ENCODE measurements at places on chromosomes 13 and 19.
A peak's percentile ranks its signal among the peaks of the same experiment; 100 is the strongest.

GRCh38 chr19:13172346-13173138 is 22.3 kb downstream of the IER2 start:
- DNase-seq, result peak; percentile 89

DNA sequence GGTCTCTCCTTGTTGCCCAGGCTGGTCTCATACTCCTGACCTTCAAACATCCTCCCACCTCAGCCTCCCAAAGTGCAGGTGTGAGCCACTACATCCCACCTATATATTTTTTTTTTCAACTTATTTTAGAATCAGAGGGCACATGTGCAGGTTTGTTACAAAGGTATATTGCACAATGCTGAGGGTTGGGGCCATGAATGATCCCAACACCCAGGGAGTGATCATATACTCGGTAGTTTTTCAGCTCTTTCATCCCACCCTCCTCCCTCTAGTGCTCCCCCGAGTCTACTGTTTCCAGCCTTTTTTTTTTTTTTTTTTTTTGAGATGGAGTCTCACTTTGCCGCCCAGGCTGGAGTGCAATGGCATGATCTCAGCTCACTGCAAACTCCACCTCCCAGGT is 38.4 kb upstream of the ADGRE1 start:
- DNase-seq, result no peak

GRCh38 chr13:74443631-74444030 is 309.4 kb upstream of the KLF12 start:
- DNase-seq, result no peak

GRCh38 chr19:45771311-45771933 is 2.4 kb upstream of the SIX5 start:
- DNase-seq, result no peak

- no peak for DNase-seq
These were observed 24.3 kb downstream of the DZIP1 start for GRCh38 chr13:95620030-95620824.

DNA sequence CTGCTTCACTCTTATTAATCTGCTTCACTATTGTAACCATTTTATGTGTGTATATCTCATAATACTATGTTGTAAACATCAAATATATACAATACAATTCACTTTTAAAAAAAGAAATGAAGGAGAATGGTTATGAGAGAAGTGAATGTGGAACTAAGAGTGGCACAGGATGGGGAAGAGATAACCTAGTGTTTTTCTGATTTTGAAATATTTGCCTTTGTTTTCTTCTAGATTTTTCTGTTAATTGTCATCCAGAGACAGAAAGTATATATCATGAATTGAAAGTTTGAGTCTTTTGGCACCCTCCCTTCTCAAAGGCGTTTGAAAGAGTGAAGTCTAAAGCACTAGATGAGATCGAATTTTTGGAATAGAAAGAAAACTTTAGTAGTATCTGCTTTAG is 2.8 kb downstream of the DNAJC3 start:
- DNase-seq, result no peak

GRCh38 chr13:94858856-94859255 is 146.5 kb upstream of the SOX21 start:
- DNase-seq, result no peak

DNA sequence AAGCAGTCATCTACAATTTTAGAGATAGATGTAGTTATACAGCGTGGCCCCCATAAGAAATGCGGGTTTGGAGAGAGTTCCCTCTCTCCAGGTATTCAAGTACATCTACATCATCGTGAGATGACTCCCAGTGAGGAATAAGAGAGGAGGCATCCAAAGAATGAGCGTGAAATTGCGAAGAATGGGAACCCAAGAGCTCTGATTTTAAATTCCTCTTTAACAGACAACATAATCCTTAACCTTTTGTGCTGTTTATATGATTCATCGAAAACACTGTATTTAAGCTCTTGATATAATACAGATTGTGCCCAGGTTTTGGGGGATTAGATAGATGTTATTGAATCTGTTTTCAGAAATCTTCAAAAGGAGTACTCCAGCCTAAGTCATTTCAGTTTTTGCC is 161.5 kb downstream of the COG6 start:
- no peak for DNase-seq

- no peak for DNase-seq
These were observed 37.5 kb upstream of the VSTM2B start for GRCh38 chr19:29488316-29488715.

DNA sequence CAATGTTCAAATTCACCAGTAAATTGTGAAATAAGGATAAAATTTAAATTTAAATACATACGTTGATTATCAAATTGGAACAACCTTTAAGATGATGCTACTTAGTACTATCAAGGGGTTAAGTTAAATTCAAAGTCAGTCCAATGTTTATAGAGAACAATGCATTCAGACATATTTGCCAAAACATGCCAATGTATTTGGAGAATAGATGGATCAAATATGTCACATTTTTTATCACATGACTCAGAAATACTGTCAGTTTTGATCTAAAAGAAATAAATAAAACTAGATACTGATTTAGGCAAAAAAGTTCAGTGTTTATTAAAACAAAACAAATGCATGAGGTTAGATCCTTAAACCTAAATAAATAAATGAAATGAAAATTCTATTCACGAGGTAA is 281.2 kb downstream of the SLITRK5 start:
- no peak for DNase-seq

- no peak for DNase-seq
These were observed 492.9 kb downstream of the PCDH20 start for GRCh38 chr13:60922576-60923231.

DNA sequence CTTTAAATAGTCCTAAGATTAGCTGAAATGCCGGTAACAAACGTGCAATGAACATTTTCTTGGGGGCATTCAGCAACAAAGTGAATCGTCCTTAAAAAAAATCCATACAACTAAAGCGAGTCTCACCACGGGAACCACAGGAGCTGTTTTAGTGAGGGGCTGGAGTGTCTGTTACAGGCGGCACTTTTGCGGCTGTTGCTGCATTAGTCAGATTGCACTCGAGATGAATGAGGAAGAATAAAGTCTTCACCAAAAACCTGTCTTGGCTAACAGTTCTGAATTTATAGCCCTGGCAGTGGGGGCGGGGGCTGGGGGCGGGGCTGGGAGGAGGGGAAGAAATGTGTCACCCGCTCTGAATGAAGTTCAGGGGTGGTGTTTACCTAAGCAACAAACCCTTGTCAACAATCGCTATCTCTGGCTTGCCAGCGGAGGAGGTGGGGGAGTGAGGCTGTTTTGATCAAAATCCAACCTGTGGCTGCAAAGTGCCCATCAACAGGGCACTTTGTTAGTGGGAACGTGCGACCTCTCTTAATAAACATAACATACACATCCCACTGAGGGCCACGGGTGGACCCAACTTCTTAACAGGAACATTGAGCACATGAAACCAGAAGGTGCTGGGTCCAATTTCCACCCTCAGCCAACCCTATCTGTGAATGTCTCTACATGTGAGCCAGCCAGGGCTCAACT is 44.5 kb downstream of the RFX2 start:
- DNase-seq, result no peak
